ENCODE measurements at places on chromosomes 7 and 10. TPM values are rescaled to one million over a fixed set of nuclear protein-coding genes. Genes with fewer than 3 reads are reported as not detected.

The STK31 gene
- polyA plus RNA-seq, result 1.0 TPM

GRCh38 chr7:67625257-67625737, 628.7 kb downstream of the TYW1 start:
- peak; percentile 85 for DNase-seq

DNA sequence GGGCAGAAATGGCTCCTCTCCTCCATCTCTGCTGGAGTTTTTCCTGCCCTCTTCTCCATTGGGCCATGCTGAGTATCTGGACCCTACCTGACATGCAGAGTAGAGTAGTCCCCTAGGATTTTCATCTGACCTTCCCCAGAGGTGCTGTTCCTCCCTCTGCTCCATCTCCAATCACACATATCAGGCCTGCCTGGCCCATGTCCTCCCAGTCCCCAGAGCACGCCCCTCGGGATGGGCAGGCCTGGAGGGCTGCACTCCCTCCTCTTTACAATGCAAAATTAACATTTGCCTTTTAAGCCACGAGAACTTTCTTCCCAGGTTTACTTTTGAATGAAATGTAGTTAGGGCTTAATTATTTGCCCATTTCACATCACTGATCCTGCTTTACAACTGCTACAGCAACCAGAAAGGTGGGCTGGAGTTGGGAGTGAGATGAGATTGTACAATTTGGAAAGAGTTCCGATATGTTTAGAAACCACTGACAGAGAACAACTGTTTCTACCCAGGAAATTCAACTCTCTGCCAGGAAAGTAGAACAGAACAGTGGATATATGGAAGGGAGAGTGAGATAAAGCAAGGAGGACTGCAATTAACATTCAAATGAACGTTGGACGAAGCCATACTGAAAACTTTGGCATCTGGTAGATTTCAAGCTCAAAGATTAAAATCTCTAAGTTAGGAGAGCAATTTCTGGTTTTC, 184.0 kb upstream of the HABP2 start:
- DNase-seq, result no peak

DNA sequence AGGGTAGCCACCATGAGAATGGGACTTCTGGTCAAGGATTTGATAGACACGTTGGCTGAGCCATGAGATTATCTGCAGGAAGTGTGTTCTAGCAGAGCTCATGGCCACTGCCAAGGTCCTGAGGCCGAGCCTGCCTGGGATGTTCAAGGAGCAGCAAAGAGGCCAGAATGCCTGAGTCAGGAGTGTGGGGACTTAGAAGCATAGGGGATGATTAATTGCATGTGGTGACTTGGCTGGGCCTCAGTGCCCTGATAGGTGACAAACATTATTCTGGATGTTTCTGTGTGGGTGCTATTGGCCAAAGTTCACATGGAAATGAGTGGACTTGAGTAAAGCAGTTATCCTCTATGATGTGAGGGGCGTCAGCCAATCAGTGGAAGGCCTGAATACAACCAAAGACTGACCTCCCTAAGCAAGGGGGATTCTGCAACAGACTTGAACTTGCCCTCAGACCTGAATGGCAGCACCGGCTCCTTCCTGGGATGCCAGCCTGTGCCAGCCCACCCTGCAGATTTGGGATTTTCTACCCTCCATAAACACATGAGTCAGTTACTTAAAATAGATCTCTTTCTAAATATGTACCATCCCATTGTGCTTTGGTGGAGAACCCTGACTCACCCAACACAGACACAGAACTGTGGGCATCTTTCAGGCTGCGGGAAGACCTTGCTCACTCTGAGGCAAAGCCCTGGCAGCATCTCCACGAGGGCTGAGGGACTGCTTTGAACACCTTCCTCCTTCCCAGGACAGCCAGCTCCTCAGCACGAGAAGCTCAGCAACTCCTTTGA, 363.9 kb upstream of the MGMT start:
- no peak for DNase-seq

DNA sequence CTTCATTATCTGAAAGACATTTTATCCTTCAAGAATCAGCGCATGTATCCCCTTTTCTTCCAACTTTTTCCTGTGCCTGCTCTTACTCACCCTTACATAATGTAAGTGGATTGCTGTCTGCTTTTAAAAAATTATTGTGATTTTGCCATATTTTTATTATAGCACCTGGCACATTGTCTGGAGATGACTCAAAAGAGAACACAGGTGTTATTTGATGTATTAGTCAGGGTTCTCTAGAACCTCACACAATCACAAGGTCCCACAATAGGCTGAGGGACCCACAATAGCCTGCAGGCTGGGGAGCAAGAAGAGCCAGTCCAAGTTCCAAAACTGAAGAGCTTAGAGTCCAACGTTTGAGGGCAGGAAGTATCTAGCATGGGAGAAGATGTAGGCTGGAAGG, 390.0 kb downstream of the EXOC4 start:
- DNase-seq, result no peak

DNA sequence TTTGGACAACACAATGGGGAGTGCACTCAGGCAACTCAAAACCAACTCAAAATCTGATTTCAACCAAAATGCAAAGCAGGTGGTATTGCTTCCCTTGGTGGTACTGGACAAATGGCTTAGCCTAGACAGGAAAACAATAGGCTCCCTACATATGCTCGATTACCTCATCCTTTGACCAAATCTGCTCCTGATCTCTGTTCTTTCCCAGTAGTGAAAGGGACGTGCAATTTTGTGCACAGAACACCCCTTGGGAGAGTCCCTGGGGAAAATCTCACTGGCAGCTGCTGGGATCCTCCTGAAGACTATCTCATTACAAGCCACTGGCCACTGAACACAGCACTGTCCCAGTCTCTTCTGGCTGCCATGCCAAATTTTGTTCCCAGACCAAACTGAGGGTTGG, 149.2 kb upstream of the VSTM2A start:
- no peak for DNase-seq

GRCh38 chr7:150335108-150335773, 6.2 kb downstream of the RARRES2 start:
- no peak for DNase-seq

- no peak for DNase-seq
Observed at GRCh38 chr7:129368389-129368986, 65.7 kb upstream of the STRIP2 start.

The SUV39H2 gene
- 30.1 TPM for polyA plus RNA-seq

The TRIM8 gene
- polyA plus RNA-seq, result 110 TPM

DNA sequence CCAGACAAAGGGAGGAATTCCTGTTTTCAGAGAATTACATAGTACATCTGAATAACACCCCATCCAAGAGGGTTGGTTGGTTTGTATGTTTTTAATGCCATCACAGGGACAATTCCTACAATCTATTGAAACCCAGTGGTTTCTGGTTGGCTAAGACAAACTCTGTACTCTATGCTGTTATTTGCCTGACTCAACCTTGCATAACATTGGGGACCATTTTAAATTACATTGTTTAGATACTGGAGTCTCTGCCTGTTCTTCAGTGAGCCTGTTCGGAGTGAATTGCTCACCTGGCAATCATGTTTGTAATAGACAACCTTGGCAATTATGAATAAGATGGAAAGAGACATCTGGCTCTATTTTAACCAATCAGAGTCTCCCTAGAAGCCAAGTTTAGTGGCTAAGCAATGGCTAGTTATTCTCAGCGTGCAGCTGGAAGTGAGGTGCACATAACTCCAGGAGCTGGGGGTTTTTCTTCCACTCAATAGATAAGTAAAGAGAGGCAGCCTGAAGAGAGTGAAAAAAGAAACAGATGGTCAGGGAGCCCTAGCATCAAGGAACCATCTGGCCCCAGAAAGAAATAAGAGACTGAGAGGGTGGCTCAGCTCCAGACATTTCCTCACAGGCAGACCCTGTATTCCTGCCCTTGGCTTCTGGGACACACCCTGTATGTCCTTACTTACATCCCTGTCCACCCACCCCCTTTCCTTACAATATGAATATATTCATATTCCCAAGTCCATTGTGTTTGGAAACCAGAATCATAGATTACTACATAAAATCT, 21.2 kb upstream of the SLC35G1 start:
- no peak for DNase-seq

The OR9A2 gene
- polyA plus RNA-seq, result not detected

The MRC1 gene
- polyA plus RNA-seq, result 9.5 TPM

GRCh38 chr7:94632338-94633013, 23.5 kb downstream of the SGCE start:
- no peak for DNase-seq
